ENCODE measurements at places on chromosomes 4 and X. TPM values are rescaled to one million over a fixed set of nuclear protein-coding genes. Genes with fewer than 3 reads are reported as not detected.

GRCh38 chr4:176413171-176413570, 93.4 kb downstream of the SPCS3 start:
- DNase-seq: no peak

- no peak for DNase-seq
Observed at GRCh38 chr4:10688022-10688421, 3.5 kb upstream of the CLNK start.

Gene CCSER1
- 6.0 TPM for total RNA-seq

Gene RAB40AL
- total RNA-seq: 1.4 TPM

DNA sequence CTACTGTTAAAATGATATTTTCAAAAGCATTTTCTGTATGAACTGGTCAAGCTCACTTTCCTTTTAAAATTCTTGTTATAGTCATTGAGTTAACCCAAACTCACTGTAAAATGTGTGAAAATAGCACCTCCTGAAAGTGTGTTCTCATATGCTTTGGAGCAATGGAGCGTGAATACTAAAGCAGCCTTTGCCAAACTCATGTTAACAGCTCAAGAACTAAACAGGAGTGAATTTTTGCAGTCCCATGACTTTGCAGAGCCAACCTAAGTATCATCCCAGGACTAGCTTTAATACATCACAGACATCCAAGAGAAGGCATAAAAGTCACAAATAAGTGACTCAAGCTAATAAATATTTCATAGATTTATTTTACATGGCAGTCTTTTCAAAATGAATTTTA, 2.3 kb downstream of the AMMECR1 start:
- DNase-seq: no peak

Gene FGF2
- 19.0 TPM for total RNA-seq

Gene NLRP2B
- not detected for total RNA-seq

- DNase-seq: no peak
Observed at GRCh38 chr4:125421547-125421946, 106.8 kb downstream of the FAT4 start.

Gene ALB
- total RNA-seq: not detected

DNA sequence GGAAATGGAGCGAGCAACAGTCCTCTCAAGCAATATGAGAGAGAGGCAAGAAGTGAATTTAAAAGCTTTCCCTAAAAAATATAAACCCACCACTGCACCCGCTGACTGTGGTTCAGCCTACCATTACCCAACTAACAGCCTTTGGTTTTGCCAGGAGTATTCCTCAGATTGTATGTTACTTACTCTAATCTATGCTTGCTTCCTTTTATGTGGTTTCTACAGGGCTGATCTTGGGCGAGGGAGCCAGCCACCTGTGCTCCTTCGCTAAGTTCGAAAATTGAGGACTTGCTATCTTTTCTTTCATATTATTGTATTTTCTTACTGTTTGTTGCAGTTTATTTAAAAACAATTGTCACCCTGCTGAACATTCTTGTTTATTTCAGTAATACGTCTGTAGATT, 101.1 kb downstream of the DDX53 start:
- no peak for DNase-seq

GRCh38 chr4:67723949-67724348, 23.0 kb upstream of the UBA6 start:
- DNase-seq: no peak

DNA sequence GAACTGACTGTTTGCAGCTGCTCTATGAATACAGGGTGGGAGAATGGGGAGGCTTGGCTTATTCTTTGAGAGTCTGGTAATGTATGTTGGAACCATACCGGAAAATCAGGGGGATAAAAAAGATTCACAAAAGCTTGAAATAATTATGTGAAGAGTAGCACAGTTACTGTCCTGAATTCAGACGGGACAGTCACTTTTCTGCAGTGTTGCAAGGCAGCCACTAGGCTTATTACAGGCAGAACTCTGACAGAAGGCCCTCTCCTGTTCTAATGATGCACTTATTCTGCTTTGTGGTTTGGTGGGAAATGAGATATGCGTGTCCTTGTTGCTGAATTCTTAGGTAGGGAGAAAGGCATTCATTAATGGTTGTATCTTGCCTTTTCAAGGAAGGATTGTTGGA, 37.2 kb downstream of the GUCY1B1 start:
- DNase-seq: no peak

GRCh38 chr4:74364652-74365491, at the start of gene EREG:
TSS of gene EREG (plus strand) at chr4:74365145. CDS start at chr4:74365309, 164 bp downstream.
- no peak for DNase-seq

Gene GSX2
- total RNA-seq: 4.4 TPM

- no peak for DNase-seq
Observed at GRCh38 chr4:142566777-142567176, 279.3 kb downstream of the INPP4B start.

GRCh38 chr4:159178151-159178546, 75.3 kb downstream of the RAPGEF2 start:
- DNase-seq: no peak

DNA sequence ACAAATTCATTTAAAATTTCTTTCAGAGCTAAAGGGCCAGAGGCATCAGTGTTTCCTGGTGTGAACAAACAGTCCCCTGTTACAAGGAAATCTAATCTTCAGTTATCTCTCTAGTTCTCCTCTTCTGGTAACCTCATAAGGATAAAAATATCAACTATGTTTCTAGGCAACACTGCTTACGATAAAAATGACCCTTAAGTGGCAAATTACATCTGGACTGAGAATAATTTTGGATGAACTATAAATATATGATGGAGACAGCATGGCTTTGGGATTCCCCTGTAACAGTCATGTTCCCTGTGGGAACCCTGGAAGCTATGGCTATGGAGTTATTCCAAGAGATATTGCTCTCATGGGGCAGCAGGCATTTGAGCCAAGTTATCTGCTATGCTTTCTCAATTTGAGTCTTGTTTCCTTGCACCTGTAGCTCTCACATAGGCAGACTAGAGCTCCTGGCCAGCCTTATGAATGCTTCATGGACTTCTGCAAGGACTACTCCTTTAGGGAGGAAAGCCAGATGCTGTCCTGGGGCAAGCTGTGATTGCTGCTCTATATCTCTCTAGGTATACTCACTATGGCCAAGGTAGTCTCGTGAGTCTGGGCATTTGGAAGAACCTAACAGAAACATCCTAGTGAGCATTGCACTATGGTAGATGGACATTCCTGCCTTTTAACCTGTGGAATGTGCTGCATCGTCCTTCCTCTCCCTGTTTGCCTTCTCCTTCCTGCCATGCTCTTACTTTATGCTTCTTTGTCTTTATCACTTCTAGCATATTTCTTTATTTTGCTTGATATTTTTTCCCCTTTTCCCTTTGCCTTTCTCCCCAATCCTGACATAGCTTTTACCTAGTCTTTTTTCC, 14.2 kb downstream of the C4orf33 start:
- DNase-seq: no peak

DNA sequence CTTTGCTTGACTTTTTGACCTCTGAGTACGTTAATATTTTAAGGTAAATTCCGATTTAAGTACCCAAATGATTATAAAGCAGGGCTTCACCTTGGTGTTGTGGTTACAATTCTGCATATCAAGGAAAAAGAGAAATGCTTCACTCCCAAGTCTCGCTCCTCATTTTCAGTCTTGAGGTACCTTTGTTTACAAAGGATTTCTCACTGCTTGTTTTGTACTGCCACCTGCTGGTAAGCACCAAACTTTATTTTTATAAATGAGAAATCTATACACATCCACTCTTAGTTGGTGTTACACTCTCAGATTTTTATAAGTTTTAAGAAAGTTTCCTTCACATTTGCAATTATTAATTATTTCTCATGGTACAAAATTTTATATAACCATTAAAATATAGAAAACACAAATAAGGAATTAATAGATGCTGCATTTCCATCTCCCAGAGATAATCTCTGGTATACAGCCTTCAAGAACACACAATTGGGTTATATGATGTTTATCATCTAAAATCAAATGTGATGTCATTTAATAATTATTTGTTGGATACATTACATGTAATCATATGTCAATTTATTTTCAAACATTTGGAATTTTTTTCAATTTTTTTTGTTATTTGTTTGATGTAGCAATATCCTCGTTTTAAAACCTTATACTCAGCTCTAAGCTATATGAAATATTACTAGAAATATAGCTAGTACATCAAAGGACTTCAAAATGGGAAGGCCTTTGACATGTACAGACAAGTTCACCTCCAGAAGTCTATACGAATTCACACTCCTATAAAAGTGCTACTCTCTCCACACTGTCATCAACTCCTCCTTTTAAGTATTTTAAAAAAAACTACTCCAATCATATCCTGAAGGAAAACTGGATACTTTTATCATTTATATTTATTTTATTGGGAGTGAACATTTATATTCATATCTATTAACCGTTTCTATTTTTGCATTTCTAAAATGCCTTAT, 179.9 kb downstream of the KCNIP4 start:
- DNase-seq: no peak

GRCh38 chr4:76160355-76160754, 12.2 kb upstream of the NUP54 start:
- no peak for DNase-seq

DNA sequence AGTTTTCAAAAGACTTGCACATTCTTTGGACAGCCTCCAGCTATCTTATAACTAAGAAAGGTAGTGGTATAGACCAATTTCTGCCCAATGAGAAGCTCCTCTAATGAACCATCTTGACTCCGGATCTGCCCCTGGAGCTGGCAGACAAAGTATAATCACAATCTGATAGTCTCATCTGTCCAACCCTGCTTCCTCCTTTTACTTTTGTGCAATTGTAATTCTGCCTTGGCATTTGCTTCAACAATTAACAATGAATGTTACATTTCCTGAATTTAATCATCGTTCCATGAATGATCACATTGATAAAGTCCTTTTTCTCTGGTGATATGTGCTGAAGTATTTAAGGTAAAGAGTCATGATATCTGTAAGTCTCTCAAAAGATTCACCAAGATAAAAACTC, 27.8 kb downstream of the FRYL start:
- DNase-seq: no peak

DNA sequence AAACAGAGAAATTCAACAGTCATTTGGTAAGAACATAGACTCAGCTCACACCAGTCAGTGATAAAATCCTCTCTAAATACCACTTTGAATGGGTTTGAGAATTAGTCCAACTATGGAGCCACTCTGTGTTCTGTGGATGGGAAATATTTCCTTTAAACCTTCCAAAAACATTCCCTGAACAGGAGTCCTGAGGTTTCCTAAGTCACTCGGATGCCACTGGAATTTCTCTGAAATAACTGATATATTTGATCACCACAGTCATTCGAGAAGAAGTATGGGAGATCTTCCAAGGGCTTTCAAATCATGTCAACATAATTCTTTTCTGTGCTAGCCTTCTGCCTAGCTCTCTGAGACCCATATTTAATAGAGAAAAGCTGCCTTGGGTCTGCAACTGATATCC, 958.6 kb downstream of the STIM2 start:
- no peak for DNase-seq

GRCh38 chr4:46211406-46211805, 87.6 kb upstream of the GABRG1 start:
- no peak for DNase-seq

Gene LRIT3
- total RNA-seq: 0.60 TPM

Gene DGAT2L6
- total RNA-seq: not detected

Gene IL1RAPL2
- total RNA-seq: not detected

Gene TEC
- total RNA-seq: 3.3 TPM

Gene MORF4L2
- total RNA-seq: 284 TPM

- DNase-seq: no peak
Observed at GRCh38 chr4:153931804-153932203, 142.9 kb upstream of the SFRP2 start.

Gene TCEAL7
- 15.9 TPM for total RNA-seq

Gene USP17L5
- not detected for total RNA-seq

DNA sequence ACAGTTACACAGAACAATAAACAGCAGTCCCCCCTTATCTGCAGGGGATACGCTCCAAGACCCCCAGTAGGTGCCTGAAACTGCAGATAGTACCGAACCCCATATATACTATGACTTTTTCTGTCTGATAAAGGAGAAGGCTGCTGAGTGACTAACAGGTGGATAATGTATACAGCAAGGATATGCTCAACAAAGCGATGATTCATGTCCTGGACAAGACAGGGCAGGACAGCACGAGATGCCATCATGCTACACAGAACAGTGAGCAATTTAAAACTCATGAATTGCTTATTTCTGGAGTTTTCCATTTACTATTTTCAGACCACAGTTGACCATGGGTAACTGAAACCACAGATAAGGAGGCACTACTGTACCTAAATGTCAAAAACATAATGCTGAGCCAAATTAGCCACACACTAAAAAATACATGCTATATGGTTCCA, 76.1 kb downstream of the MANBA start:
- no peak for DNase-seq

DNA sequence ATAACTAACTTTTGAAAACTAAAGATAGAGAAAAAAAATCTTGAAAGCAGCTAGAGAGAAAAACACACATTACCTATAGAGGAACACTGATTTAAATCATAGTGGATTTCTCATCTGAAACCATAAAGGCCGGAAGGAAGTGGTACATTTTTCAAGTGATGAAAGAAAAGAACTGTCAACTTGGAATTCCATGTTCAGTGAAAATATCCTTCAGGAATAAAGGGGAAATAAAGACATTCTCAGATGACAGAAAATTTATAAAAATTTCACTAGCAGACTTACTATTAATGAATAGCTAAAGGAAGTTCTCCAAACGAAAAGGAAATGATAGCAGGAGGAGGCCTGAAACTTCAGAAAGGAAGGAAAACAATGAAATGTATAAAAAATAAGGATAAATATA, 7.6 kb upstream of the JADE3 start:
- DNase-seq: no peak

Gene PPBP
- total RNA-seq: not detected

DNA sequence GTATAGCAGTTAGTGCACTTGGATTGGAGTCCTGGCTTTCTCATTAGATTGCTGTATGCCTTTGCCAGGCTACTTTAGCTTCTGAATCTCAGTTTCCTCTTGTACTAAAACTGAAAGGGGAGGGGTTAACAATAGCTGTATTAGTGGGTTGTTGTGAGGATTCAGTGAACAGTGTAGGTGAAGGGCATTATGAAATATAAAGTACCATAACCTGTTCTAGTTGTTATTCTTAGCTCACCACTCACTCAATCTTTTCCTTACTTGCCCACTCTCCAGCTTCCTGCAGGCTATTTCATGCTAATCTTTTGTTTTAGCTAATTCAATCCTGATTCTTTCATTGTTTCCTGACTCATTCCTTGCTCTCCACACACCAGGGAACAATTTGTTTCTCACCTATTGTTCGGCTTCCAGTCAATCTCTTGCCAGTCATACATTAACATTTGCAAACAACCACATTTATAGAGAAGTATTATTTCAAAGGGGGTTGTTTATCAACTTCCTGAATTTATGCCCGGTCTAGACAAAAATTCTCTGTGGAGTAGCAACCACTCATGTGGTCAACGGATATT, 50.6 kb upstream of the EDA start:
- DNase-seq: no peak

Gene SYP
- 7.4 TPM for total RNA-seq

GRCh38 chrX:3584415-3584996, 128.9 kb downstream of the PRKX start:
- no peak for DNase-seq

Gene SOWAHB
- not detected for total RNA-seq

DNA sequence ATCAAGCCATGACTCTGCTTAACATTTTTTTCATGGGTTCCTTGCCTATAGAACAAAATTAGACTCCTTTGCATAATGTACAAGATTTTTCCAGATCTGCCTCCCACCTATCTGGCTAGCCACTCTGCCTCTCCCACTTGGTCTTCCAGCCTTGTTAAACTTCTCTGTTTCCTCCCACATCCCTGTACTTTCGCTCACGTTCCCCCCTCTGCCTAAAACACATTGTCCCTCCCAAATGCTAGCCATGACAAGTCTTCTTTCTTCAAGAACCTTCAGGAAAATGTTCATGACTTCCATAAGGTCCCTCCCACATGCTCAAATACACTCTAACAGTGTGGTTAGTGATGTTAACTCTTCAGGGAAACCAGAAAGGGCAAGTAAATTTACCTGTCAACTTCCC, 214.6 kb downstream of the ADGRA3 start:
- DNase-seq: no peak

Data from tibial nerve (tissue), 4 donors.